ENCODE measurements at places on chromosomes 6 and 20. TPM values are rescaled to one million over a fixed set of nuclear protein-coding genes. Genes with fewer than 3 reads are reported as not detected.

The MCHR2 gene
- total RNA-seq: not detected

The OR2H2 gene
- not detected for total RNA-seq

- no peaks in the 10 kb centered on the region for H3K27me3 ChIP-seq
- H3K4me1 ChIP-seq: no peaks in the 10 kb centered on the region
- no peak overlapping the region for H3K27ac ChIP-seq
- no peak for DNase-seq
These were observed 13.9 kb downstream of the FOXO3 start for GRCh38 chr6:108574457-108575141.

DNA sequence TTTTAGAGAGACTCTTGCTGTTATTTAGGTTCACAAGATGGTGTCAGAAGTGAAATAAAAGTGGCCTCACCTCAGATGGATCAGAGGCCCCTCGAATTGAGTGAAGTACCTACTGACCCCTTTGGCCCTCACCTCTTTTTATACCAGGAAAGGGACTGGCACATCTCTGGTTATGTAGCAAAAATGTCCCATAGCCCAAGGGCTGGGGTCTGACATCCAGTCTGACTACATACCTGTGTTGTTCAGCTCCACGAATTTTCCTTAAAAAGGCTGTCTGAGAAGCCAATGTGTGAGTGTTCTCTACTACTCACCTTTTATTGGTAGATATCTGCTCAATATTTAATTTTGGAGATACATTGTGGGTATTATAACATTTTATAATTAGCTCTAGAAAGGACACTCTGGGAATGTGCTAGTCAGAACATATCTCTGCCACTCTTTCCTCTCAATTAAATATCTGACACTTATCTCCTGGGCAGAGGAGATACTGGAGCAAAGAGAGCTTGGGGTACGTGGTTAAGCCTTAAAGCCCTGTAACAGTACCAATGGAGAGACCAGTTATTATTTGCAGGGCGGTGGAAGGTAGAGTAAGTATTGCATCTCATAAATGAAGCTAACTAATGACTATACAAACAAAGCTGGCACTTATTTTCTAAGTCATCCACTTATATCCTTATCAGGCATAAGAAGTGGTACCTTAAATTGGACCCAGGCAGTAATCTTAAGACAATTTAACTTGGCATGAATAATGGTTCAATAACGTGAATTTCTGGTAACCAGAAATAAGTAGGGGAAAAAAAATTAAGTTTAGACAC, 20.0 kb upstream of the IL22RA2 start:
- H3K27ac ChIP-seq: no peak overlapping the region
- no peak for DNase-seq
- peaks cover 9% of the 10 kb centered on the region for H3K36me3 ChIP-seq
- H3K27me3 ChIP-seq: no peaks in the 10 kb centered on the region
- H3K4me1 ChIP-seq: peaks cover 16% of the 10 kb centered on the region

GRCh38 chr6:3252369-3252768, 6.4 kb upstream of the PSMG4 start:
- no peak overlapping the region for H3K27ac ChIP-seq
- H3K36me3 ChIP-seq: no peaks in the 10 kb centered on the region
- no peaks in the 10 kb centered on the region for H3K27me3 ChIP-seq

GRCh38 chr6:164924674-164925073, 384.7 kb downstream of the C6orf118 start:
- no peak overlapping the region for H3K4me3 ChIP-seq
- no peaks in the 10 kb centered on the region for H3K36me3 ChIP-seq
- no peak overlapping the region for H3K27ac ChIP-seq
- no peaks in the 10 kb centered on the region for H3K27me3 ChIP-seq

- no peak overlapping the region for H3K4me3 ChIP-seq
- H3K27me3 ChIP-seq: no peaks in the 10 kb centered on the region
- no peak overlapping the region for H3K27ac ChIP-seq
- H3K4me1 ChIP-seq: peaks cover 3% of the 10 kb centered on the region
- DNase-seq: peak; percentile 39
- H3K36me3 ChIP-seq: no peaks in the 10 kb centered on the region
These were observed 166.5 kb downstream of the TSHZ2 start for GRCh38 chr20:53138454-53139262.

DNA sequence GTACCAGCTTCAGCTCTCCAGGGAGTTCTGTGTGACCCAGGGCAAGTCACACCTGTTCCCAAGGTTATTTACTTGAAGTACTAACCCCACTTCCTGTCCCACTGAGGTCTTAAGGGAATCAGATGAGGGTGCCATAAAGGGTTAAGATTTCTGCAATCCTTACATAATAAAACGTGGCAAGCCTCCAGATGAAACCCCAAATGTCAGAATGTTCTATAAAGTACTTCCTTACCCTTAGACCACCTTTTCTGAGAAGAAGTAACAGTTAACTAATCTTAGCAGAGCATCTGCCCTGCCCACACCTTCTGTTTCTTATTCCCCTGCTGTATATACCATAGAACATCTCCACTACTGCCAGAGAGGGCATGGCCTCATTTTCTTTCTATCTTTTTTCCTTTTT, 6.0 kb upstream of the AVP start:
- H3K4me3 ChIP-seq: no peak overlapping the region
- peaks cover 4% of the 10 kb centered on the region for H3K27me3 ChIP-seq
- no peaks in the 10 kb centered on the region for H3K4me1 ChIP-seq
- no peaks in the 10 kb centered on the region for H3K36me3 ChIP-seq
- no peak for DNase-seq

- H3K27ac ChIP-seq: no peak overlapping the region
- H3K4me3 ChIP-seq: no peak overlapping the region
- no peaks in the 10 kb centered on the region for H3K4me1 ChIP-seq
- DNase-seq: no peak
These were observed 209.3 kb downstream of the ALDH8A1 start for GRCh38 chr6:134740473-134741199.

DNA sequence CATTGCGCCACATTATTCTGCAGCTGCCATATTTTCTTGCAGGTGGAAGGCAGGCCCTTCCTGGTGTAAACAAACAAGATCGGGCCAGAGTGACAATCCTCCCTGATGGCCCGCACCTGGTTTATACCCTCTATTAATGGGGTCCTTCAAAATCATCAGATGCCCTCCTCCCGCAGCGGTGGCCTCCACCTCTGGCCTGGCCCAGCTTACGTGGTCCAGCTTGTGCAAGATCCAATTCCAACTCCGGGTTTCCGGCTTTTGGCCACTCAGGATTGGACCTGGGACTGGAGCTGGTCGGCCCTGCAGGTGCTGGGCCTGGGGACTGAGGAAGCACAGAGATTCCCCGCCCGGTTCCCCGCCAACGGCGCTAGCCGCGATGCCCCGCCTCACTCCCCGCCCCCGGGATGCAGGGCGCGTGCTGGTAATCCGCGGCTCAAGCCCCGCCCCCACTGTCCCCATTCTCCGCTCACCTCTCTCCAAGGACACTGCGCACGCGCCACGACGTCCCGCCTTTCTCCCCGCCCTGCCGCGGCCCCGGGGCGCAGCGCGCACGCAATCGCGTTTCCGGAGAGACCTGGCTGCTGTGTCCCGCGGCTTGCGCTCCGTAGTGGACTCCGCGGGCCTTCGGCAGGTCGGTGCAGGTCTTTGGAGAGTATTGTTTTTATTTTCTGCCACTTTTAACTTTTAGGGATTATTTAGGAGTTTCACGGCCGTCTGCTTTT, at the start of gene TMEM14B:
TSS of gene TMEM14B (plus strand) at position 555 of the 722 bp plus-strand sequence. CDS start 1,441 bp downstream, outside the sequence.
- DNase-seq: peak; percentile 90
- peaks cover 5% of the 10 kb centered on the region for H3K4me1 ChIP-seq
- H3K27ac ChIP-seq: peak within 1 kb of the TSS; percentile 69
- H3K4me3 ChIP-seq: peak within 1 kb of the TSS; percentile 87
- no peaks in the 10 kb centered on the region for H3K27me3 ChIP-seq
